CD4-positive, alpha-beta T cell treated with Interleukin-1 beta for 1 hour (primary cell): ENCODE measurements at places on chromosomes 6 and 20.

GRCh38 chr6:129577691-129578090 is 132.3 kb downstream of the ARHGAP18 start:
- no peak for DNase-seq

DNA sequence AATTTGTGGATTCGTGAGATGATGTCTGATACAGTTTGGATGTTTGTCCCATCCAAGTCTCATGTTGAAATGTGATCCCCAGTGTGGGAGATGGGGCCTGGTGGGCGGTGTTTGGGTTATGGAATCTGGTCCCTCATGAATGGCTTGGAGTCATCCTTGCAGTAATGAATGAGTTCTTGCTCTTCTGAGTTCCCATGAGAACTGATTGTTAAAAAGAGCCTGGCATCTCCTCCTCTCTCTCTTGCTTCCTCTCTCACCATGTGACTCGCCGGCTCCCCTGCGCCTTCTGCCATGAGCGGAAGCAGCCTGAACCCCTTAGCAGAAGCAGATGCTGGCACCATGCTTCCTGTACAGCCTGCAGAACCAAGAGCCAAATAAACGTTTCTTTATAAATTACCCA is 30.5 kb upstream of the RPP40 start:
- DNase-seq: no peak

DNA sequence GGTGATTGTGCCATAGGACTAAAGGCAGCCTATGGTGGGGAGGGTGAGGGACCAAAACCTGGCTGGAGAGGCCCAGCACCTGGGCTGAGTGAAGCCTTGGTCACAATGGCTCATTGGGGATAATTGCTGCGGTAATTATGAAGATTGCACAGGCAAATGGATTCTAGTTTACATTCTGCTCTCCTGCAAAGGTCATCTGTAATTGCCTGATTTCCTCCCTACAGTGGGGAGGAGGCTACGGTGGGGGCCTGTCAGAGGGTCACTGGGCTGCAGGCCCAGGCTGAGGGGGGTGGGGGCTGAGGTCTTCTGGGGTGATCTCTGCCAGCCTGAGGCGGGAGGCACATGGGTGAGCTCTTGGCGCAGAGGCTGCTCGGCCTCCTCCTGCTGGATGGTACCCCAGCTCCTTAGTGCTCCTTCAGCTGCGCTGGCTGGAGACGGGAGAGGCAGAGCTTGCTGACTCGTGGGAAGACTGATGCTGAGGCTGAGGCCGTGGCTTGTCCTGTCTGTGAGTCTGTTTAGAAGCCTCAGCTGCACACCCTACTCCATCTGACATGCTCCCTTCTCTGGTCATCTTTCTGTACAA is 30.3 kb downstream of the PACSIN1 start:
- no peak for DNase-seq

DNA sequence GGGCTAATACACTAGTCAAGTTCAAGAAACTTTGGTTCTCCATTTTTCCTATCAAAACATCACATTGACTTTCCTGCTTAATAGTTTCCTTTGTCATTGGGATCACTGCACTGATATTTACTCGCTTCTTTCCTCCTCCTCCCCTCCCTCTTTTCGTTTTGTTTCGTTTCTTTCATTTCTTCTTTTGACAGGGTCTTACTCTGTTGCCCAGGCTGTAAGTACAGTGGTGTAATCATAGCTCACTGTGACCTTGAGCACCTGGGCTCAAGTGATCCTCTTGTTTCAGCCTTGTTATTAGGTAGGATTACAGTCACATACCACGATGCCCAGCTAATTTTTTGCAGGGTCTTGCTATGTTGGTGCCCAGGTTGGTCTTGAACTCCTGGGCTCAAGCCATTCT is 12.3 kb downstream of the PAQR8 start:
- DNase-seq: no peak

GRCh38 chr6:166530211-166531095 is 56.0 kb downstream of the RAMACL start:
- no peak for DNase-seq

DNA sequence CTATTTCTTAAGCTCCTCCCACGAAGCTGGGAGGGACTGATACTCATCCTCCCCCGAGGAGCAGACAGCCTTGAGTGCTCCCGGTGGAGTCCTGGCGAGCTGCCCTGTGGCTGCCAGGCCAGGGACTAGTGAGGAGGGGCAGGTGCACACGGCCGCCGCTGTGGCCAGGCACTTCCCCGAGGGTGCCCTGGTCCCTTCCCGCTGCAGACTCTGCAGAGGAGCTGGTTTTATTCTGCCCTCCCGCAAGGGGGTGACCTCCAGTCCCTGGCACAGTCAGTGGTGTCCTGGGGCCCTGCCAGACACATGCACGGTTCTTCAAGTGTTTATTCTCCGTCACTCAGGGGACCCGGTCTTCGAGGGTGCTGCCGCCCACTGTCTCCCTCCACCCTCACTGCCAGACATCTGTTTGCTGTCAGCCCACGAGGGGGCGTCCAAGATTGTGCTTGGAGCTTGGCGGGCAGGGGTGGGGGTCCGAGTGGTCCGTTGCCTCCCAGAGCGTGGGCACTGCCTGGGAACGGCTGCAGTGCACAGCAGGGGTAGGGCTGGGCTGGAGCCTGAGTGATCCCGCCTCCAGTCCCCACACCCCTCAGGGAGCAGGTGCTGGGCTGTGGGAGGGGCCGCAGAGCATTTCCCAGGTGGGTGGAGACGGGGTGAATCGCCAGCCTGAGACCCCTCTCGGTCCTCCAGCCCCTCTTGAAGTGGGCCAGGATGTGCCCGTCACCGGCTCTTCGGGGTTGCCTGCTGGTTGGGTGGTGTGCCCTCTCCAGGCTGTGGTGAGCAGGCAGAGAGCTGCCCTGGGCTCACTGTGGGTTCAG is 3.1 kb upstream of the CABLES2 start:
- peak; percentile 26 for DNase-seq

GRCh38 chr20:58542411-58543095 is 27.4 kb upstream of the APCDD1L start:
- DNase-seq: no peak
